ENCODE measurements at places on chromosomes 7 and 10.

GRCh38 chr7:28272461-28272877 lies 91.9 kb upstream of the JAZF1 start:
- peak; percentile 59 for DNase-seq

DNA sequence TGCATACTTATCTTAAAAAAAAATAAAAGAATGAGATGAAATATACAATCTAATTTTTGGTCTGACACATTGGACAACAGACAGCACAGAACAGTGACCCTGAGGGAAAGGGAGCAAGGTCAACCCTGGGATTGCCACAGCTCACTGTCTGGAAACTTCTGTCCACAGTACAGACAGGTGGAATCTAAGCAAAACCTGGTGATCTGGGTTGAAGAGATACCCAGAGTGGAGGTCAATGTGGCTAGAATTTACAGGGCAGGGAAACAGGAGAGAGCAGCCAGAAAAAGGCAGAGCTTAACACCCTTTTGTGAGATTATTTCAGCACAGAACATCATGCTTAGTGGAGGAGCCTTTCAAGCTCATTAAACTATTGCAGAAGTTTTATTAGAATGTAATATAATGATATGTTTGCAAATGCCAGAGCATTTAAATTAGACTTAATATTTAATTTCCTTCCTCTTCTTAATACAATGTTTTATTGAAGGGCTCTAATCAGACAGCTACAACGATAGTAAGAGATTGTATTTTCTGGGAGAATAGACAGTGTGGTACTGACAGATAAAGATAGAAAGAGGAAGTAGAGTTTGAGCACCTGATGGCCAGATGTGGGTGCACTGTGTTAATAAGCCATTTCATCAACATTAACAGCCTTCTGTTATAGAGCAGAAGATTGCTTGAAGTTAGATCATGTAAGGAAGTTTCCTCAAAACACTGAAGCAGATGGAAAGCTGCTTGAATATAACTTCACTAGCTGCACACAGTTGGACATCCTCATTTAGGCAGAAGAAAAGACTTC lies 309.4 kb downstream of the HGF start:
- DNase-seq: no peak

DNA sequence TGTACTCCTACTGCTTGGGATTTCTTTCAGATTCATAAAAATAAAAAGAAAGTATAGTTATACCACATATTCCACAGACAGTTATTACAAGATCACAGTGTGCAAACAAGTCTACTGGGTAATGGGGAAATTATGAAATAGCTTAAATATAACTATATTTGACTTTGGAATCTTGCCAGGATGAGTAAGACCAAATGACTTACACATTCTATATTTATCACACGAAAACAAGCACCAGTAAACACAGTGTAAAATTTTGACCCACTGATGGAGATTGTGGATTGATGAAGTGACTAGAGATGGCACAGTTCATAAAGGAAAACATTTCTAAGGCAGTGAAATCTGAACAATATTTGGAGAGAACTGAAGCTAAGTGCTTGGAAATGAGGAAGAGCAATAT lies 339.7 kb downstream of the THSD7A start:
- DNase-seq: no peak

GRCh38 chr10:12107781-12108180 lies 21.7 kb upstream of the SEC61A2 start:
- DNase-seq: no peak

DNA sequence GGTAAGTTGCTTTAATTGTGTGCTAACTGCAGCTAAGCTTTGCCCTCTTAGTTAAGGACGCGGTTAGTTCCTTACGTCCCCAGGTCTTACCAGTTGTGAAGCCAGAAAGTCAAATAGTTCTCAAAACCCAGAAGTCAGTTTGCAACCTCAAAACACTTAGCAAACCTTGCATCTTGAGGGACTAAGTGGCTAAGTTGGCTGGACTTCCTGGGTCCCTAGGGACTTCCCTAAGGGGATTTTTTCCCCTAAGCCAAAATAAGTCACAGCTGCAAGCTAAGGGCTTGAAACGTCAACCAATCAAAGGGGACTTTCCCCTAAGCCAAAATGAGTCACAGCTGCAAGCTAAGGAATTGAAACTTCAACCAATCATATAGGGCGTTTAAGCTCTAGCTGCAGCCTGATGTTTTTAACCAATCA lies 36.2 kb upstream of the HECW1 start:
- DNase-seq: peak; percentile 60
